ENCODE measurements at places on chromosomes 12 and 14. TPM values are rescaled to one million over a fixed set of nuclear protein-coding genes. Genes with fewer than 3 reads are reported as not detected.

B4GALNT3 gene
- 28.8 TPM for total RNA-seq

DNA sequence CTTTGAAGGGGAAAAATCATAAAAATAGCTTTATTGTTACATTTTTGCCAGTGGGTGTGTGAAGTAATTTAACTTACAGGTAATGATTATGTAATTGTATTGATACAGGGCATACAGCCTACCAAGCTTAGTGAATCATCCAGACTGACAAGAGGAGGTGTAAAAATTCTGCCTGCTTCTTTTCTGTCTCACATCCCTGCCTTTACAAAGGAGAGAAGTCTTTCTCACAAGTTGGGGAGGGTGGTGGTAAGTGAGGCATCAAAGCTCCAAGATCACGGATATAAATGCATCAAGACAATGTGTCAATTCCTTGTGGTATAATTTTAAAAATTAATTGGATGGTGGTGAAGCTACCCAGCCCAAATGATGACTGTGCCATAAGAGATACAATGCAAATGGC is 39.0 kb upstream of the G2E3 start:
- DNase-seq = no peak

- DNase-seq = no peak
Measured at GRCh38 chr14:68376067-68376779, 416.6 kb downstream of the ZFP36L1 start.

GRCh38 chr12:95922231-95922630 is 20.2 kb downstream of the CCDC38 start:
- no peak for DNase-seq

DNA sequence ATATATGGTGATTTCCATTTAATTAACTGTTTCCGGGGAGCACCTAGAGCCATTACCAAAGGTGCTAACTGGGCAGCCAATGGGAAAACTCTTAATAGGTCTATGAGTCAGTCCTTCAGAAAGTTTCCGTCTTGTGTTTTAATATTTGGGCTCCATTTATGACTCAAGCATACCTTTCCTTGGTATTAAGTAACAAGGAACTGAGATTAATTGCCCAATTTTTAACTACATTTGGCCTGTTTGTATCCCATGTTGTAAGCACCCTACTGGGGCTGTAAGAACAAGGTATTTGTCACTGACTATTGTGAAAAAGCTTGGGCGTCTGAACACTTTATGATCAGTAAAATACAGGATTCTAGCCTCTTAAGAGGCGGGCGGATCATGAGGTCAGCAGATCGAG is 62.8 kb upstream of the FOXN3 start:
- DNase-seq = no peak

All from sciatic nerve (tissue), 2 donors.